ENCODE measurements at places on chromosomes 12 and 14.
A peak's percentile ranks its signal among the peaks of the same experiment; 100 is the strongest.

GRCh38 chr14:95309261-95310051 lies 10.3 kb downstream of the CLMN start:
- no peak for DNase-seq

DNA sequence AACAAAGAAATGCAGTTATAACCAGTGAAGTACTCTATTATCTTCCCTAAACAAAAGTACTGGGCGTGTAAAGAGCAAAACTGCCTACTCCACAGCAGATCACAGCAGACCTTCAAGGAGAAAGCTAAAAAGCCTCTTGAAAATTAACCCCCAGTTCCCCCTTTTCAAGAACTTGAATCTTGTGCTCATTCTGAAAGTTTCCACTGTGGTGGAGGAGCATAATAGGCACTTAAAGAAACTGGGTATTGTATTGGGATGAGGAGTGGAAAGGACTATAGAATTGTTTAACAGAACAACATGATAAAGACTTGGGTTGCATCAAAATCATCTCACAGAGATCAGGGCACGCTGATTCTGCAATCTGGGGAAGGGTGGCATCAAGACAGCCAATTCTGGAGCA lies 51.1 kb downstream of the SLC25A47 start:
- no peak for DNase-seq

DNA sequence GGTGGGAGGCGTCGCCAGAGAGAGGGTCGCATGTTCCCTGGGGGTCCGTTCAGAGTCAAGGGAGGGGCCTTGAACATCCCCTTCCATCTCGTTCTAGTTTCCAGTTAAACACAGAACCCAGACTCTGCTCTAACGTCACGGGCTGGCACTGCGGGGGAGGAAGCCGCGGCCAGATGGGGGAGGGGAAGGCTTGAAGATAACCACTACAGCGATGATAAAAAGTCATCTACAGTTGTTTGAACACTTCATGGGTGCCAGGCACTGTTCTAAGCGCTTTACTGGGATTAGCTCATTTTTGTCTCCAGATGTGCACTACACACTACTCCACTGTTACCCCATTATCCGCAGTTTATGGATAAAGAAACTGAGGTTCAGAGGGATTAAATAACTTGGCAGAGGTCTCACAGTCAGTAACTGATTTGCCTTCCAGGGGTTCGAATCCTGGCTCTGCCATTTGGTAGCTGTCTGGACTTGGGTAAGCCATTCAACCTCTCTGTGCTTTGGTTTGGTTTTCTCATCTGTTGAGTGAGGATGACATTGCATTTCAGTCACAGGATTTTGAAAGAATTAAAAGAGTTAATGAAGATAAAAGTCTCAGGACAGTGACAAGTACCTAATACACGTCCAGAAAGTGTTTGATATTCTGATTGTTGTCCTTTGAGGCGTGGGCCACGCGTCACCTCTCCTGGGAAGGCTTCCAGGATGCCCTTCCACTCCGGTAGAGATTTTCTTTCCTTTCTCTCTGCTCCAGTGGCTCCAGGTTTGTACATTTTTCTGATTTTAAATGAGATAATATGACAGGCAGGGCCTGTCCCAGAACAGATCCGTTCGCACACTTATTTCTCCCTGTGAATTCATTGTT lies 798 bp upstream of the RASAL1 start:
- DNase-seq: no peak

DNA sequence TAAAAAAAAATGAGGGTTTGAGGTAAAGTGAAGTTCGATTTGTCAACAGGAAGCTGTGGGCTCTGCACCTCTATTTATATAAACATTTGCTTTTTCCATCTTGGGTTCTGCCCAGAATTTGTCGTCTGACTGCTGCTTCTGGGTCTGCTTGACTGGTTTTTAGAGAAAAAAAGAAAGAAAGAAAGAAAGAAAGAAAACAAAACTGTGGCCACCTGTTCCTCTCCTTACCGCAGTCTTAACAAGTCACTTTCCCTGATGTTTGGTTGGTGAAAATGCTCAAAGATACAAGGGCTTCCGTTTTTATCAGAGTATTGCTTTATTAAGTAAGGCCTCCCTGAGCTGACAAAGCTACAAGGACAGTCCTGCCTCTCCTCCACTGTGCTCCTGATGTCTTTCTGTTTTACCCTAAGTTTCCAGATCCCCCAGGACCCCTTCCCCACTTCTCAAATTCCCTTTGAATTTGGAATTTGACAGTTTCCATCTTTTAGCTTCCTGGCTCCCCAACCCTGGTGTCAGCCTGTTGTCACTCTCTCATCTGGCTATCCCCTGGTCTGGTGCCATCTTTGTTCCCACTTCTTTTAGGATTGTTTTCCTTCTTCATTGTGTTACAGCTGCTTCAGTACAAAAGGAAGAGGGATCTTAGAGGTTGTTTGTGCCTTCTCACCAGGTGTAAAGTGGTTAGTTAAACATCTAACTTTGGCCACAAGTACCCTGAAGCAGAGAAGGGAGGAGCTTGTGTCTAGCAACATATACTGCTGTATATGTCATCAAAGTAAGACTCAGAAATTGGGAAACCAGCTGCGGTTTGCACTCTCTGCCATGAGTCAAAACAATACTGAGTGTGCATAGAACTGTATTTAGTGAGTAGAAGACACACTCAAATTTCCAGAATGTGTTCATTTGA lies 18.0 kb downstream of the MFAP5 start:
- DNase-seq: peak; percentile 38

GRCh38 chr12:27123642-27124041 lies 41.3 kb upstream of the C12orf71 start:
- DNase-seq: no peak

DNA sequence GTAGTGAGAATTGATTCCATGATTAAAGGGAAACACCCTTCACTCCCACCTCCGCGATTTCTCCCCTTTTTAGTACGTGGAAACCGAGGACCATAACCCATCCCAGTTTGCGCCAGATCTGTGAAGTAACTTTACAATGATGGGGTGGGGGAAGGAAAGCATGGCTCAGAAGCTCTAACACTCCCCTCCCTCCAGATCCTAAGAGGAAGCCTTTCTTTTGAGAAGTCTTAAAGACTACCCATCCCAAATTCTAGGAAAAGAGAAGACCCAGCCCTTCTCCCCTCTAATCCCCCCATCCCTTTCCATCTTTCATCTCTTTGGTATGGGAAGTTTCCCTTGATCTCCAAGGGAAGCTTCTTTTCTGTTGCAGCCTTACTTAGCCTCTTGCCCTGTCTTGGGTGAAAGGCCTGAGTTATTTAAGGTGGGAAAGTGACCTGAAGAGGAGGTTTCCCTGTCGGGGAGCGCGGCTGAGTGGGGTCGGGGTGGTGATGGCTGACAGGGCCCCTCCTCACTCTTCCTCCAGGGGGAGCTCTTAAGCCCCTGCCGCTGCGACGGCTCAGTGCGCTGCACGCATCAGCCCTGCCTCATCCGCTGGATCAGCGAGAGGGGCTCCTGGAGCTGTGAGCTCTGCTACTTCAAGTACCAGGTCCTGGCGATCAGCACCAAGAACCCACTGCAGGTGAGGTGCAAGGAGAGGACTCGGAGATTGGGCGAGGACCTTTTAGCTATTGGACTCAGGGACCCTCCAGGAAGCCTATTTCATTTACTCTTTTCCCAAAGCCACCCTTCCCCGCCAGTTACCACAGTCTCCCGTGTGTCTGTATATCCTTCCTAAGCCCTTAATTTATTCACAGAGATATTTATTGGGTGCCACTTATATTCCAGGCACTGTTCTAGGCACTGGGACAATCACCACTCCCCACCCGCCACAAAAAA lies 1.8 kb downstream of the MARCHF9 start:
- DNase-seq: peak; percentile 62

DNA sequence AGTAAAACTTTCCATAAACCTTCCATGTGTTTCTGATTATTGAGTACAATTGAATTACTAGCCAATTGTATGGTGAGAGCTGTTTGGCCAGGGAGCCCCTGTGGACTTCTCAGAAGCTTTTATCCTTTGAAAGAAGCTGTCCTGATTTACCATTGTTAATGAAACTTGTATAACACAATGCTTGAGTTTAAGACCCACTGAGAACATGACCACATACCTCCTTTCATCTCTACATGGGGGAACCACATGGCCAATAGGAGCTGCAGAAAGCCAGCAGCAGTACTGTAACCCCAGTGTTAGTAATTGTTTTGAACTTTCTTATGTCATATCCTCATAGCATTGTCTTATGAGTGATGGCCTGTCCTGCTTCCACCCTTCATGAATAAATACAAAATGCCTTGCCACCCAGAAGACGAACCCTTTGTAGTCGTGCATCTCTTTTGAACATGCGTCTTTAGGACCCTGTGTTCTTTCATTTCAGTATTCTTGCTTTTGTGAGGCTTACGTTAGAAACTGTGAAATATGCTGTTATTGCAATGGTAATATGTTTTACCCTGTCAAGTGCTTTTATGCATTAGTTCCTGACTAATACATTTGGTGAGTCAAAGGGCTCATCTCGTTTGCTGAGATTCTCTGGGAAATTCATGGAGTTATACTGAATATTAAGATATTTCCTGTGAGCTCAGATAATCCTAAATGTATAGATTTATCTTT lies 815.7 kb downstream of the NRXN3 start:
- DNase-seq: no peak

DNA sequence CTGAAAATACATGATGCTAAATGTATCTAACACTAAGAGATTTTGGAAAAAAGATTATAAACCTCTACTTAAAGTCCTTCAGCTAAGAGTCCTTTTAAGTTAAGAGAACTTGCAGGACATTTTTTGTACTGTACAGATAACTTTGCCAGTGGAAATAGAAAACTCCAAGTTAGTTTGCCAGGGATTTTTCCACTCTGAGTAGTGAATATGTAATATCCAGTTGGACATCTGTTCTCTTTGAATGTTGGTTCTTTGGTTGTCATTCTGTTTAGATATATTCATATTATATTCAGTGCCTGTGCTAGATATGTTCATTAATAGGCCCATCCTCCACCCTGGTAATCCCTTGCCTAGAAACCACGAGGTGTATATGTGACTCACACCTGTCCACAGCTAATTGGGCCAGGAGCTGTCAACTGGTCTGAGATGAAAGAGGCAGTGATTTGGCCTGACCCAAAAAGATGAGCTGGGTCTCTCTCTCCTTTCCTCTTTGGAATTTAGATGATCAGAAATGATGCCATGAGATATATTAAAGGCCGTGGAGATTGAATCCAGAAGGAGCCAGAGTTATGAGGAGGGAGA lies 261.0 kb upstream of the LRIG3 start:
- no peak for DNase-seq

- no peak for DNase-seq
Measured at GRCh38 chr12:77795699-77796098, 35.0 kb upstream of the NAV3 start.

DNA sequence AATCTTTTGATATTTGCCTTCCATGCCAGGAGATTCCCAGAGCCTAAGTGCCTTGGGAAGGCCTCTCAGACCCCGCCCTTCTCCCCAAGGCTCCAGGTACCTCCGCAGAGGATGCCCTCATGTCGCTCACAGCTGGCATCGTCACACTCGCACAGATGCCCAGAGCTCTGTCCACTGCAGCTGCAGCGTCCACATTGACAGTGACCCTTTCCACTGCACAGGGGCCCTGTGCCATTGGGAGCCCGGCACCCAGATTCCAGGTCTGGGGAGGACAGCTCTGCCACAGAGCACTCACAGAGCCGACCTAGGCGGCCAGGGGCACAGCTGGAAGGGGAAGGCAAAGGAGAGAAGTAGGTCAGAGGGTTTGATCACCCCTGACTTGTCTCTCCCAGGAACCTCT lies 12.3 kb upstream of the CSAD start:
- DNase-seq: no peak

- DNase-seq: no peak
Measured at GRCh38 chr12:14852880-14853279, 9.6 kb upstream of the ART4 start.

DNA sequence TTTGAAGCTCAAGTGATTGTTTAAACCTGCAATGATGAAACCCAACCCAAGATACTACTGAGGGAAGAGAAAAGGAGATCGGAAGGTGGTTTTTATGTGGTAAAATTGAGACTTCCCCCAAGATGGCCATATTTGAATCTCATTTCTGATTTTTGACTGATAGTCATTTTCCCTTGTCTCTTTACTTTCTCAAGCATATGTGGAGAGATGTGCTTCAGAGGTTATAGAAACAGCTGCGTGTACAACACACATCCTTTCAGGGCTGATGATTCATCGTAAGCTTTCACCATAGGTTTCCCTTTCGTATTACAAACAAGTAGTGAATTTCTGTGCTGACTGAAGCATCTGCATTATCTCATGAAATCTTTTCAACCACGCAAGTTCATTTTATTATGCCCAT lies 276.2 kb downstream of the EMP1 start:
- no peak for DNase-seq

All from activated T-helper 9 cell treated with anti-CD3 and anti-CD28 coated beads, Interleukin-2, amount 50 U/mL, for 16 hours (primary cell).